ENCODE measurements at places on chromosomes 5 and 9. TPM values are rescaled to one million over a fixed set of nuclear protein-coding genes. Genes with fewer than 3 reads are reported as not detected.

DNA sequence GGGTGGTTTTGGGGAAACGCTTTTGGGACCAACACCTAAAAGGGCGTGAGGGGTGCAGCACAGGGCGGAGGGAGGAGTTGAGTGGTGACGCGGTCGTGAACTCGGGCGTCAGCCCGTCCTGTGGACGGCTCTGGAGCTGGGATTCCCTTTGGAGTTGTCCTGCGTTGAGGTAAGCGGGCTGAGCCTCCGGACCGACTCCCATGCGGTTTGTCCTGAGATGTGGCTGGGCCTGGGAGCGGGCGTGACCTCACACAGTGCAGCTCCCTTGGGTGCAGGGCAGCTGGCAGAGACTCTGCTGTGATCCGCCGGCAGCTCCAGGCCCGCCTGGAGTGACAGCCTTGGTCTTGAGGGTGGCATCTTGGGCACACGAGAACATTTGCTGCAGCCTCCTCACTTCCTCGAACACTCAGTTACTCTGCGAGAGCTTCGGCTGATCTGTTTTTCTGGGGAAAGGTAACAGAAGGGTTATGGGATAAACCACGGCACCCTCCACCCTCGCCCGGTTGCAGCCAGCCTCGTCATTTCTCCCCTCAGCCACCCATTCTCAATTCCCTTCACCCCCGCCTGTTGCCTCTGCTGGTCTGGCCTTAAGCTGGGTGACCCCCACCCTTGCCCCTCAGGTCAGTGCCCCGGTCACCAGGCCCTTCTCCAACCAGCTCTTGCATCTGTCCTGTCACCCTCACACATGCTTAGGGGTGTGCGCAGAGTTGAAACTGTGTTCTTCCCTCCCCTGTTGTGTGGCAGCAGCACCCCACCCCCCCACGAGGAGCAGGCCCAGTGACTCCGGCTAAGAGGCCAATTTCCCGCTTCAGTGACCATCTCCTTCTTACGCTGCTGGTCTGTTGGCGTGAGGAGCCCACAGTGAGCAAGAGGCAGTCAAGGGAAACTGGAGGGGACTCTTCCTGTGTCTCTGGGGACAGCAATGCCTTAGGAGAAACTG lies 94.2 kb upstream of the COL5A1 start:
- DNase-seq, result no peak

DNA sequence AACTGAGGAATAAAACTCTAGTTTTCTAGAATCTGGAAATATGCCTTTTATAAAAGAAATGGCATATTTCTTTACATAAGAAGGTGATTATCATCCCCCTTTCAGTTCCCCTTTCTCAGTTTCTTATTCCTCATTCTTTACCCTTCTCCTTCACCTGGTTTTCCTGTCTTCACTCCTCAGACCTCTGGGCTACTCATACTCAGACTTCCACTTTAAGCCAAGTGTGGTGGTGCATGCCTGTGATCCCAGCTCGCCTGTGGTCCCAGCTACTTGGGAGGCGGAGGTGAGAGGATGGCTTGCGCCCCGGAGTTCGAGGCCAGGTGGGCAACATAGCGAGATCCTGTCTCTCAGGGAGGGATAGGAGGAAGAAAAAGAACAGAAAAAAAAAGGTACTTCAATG lies 57.2 kb downstream of the RANBP6 start:
- DNase-seq, result no peak

DNA sequence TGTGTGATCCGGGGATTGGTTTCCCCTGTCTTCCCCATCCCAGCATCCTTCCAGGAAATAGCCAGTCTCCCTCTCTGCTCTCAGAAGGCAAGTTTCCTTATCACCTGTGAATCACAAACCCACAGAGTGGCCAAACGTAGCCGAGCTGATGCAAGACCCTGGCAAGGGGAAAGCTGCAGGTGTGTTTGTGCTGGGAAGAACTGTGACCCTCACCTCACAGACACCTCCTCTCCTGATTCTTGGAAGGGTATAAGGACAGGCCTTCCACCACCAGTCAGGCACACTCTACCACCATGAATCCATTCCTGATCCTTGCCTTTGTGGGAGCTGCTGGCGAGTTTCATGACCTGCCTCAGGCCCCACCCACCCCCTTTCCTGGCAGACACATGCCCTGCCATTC lies at the start of gene PRSS3:
Gene PRSS3, plus strand, starts transcription at position 281 of the 400 bp plus-strand sequence. Its CDS starts 13 bp downstream, at position 294.
- no peak for DNase-seq

GRCh38 chr5:141328231-141328630 lies 2.1 kb upstream of the PCDHGA1 start:
- no peak for DNase-seq

- no peak for DNase-seq
These were observed 235.7 kb downstream of the HTR1A start for GRCh38 chr5:63726496-63726895.

- peak; percentile 74 for DNase-seq
These were observed 8.6 kb downstream of the ITK start for GRCh38 chr5:157189223-157189622.

- DNase-seq, result no peak
These were observed 114.1 kb downstream of the BRINP1 start for GRCh38 chr9:119255116-119255515.

GRCh38 chr9:38282756-38283155 lies 109.7 kb upstream of the ALDH1B1 start:
- DNase-seq, result peak; percentile 78

- no peak for DNase-seq
These were observed 245.4 kb downstream of the DENND1A start for GRCh38 chr9:123684393-123685149.

DNA sequence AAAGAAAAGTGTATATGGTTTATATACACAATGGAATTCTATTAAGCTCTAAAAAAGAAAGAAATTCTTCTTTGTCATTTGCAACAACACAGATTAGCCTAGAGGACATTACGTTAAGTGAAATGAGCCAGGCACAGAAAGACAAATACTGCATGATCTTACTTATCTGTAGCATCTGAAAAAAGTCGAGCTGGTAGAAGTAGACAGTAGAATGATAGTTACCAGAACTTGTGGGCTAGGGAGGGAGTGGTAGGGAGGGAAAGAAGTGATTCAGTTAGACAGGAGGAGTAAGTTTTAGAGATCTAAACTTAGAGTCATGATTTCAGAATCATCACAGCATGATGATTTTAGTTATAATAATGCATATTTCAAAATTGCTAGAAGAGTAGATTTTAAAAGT lies 184.6 kb downstream of the TLE4 start:
- DNase-seq, result no peak

Gene ARL14EPL
- not detected for total RNA-seq

- DNase-seq, result no peak
These were observed 7.1 kb upstream of the IFNA2 start for GRCh38 chr9:21392270-21392669.

Gene UGT3A1
- total RNA-seq, result not detected

Gene ALG2
- total RNA-seq, result 24.5 TPM

GRCh38 chr9:83413367-83413766 lies 124.8 kb downstream of the FRMD3 start:
- DNase-seq, result peak; percentile 34

DNA sequence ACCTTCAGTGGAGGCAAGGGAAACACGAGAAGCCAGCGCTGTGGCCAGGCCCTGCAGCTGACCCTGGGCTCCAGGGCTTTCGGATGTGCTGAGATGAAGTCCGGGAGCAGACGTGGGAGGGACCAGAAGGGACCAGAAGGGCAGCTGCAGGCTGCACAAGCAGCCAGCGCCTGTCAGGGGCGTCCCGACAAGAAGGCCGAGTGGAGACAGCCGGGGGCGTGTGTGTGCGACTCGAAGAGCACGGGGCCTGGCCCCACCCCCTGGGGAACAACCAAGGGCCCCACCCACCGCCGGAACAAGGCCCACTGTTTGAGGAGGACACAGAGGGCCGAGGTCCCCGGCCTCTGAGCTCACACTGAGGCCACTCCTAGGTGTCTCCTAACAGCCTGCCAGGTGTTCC lies 31.4 kb downstream of the SLC12A7 start:
- DNase-seq, result no peak

DNA sequence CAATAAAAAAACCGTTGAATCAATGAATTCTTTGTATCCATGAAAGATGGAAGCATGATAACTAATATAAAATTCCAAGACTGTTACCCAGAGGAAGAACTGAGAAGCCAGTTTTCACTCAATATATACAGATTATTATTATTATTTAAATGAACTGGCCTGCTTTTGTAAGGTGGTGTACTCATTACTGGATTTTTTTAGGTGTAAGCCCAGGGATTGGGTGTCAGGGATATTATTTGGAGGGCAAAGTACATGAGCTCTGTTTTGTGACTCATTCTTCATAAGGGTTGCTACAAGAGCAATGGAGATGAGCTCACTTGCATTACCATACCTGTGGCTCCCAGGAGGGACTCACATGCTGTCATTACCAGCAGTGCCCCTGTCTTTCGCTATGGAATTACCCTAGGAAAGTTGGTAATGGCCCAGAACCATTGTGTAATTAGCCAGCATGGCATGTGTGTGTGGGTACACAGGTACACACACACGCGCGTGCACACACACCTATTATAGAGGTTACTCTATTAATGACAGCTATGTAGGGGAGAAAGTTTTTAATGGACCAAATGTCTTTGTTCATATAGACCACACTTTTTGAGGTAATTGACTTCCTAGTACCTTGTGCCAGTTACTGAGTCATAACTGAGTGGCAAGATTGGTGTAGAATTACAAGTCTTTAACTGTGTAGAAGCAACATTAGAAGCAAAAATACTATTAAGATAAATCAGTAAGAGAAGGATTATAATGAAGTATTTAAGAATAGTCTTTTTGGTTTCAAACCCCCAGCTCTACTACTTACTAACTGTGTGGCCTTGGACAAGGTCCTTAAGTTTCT lies 143.4 kb downstream of the GDNF start:
- DNase-seq, result no peak

- no peak for DNase-seq
These were observed 38.9 kb downstream of the AGTPBP1 start for GRCh38 chr9:85702726-85703289.

Gene CDKN2B
- 9.9 TPM for total RNA-seq

Gene RANBP3L
- total RNA-seq, result 3.5 TPM
